ENCODE measurements at places on chromosomes 3 and 15.

GRCh38 chr3:143483214-143483613 lies 363.6 kb downstream of the CHST2 start:
- DNase-seq: no peak

- DNase-seq: no peak
These were observed 118.1 kb upstream of the SLC6A11 start for GRCh38 chr3:10697918-10698317.

- no peak for DNase-seq
These were observed 2.7 kb downstream of the RAB8B start for GRCh38 chr15:63191895-63192618.

GRCh38 chr3:197465996-197466549 lies 89.7 kb downstream of the BDH1 start:
- no peak for DNase-seq

DNA sequence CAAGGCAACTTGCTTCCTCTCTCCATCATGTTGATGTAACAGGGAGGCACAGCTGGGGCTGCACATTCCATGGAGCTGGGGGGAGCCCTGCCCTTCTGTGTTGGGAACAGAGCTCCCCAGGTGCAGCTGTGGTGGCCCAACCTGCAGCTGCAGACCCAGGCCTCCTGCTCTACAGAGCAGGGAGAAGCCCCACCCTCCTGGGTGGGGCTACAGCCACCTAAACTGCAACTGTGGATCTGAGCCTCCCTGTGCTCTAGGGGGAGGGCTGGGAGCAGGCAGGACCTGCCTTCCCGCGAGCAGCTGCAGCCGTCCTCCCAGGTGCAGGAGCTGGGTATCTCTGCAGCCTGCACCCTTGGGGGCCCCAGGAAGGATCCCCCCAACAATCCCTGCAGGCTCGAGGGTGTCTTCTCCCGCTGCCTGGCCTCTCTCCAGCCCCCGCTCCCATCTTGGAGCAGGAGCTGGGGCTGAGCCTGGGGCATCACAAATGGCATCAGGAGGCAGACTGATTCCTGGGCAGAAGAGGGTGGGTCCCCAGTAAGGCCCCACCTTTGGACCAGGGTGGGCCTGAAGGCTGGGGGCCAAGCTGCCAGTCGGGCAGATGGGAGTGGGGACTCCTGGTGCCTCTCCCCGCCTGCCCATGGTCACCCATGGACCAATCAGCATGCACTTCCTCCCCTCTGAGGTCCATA lies 7.4 kb downstream of the LRRC58 start:
- DNase-seq: no peak

- DNase-seq: no peak
These were observed 10.6 kb upstream of the DNAAF4 start for GRCh38 chr15:55518641-55519040.

- DNase-seq: no peak
These were observed 26.2 kb downstream of the POLR2M start for GRCh38 chr15:57732526-57733331.

GRCh38 chr3:1195947-1196346 lies 103.1 kb downstream of the CNTN6 start:
- DNase-seq: no peak

DNA sequence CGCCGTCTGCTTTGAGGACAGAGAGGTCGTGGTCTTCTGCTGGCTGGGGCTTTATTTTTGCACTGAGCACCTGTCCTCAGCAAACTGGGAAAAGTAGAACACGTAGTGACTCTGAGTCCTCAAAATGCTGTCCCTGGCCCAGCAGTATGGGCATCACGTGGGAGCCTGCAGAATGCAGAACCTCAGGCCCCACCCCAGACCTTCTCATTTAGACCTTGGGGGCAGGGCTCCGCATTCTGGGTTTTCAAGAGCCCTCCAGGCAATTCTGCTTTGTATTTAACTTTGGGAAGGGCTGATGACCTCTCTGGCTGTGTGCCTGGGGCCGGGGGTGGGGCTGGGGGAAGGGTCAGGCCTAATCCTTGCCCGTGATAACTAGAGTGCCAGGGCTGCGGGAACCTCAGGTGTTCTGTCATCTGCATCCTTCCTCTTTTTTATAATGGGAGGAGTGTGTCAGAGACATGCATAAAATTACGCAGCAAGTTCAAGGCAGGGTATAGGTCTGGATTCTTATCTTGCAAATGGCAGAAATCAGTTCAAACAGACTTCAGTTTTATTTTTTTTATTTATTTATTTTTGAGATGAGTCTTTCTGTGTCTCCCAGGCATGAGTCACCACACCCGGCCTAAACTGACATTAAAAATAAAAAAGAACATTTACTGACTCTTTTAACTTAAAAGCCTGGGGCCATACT lies 11.1 kb downstream of the SLC6A6 start:
- DNase-seq: no peak

GRCh38 chr15:43872416-43873020 lies 45.7 kb downstream of the WDR76 start:
- peak; percentile 41 for DNase-seq

GRCh38 chr3:107227091-107227490 lies 150.1 kb upstream of the CCDC54 start:
- no peak for DNase-seq

DNA sequence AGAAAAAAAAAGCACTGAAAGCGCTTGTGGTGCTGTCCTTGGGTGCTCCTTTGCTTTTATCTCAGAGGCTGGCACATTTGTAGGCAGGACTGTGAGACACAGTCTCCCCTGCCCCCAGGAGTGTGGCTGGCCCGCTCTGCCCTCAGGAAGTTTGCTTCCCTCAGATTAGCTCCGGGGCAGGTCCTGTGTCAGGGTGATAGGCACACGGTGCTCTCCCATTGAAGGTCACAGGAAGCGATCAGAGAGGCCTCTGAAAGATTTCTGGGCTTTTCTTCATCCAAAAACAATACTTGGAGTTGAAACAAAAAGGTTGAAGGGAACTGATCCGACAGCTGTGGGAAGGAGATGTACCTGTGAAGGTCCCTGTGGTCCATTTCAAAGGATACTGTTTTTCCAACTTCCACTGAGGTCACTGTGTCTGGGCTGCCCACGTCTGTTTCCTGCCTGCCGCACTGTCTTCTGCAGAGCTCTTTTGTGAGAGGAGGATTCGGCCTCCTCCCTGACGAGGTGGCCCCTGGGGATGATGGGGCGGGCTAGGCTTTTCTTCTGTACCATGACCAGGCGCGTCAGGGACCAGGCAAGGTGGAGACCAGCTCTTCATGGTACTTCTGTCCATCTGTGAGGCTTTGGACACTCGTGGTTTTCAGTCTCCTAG lies 330.5 kb upstream of the CTDSPL start:
- no peak for DNase-seq

DNA sequence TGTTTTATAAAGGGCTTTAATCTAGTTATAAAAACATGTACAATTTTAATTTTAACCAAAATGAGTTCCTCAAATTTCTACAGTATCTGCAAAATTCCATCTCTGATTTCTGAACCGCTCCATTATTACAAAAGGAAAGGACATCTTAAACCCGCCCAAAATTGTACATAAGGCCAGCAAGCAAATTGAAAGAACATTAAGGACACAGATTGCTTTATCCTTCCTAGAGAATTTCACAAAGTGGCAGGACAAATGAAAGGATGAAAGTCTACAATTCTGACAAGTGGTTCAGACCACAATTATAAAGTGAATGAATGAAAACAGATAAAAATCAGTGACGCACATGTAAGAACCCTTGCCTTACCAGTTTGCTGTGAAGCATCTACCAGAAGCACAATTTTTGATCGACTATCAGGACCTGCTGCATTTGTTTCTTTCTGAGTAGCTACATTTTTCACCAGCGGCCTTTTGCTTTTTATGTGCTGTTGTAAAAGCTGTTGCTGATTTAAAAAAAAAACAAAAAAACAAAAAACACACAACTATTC lies 13.6 kb downstream of the SECISBP2L start:
- no peak for DNase-seq

DNA sequence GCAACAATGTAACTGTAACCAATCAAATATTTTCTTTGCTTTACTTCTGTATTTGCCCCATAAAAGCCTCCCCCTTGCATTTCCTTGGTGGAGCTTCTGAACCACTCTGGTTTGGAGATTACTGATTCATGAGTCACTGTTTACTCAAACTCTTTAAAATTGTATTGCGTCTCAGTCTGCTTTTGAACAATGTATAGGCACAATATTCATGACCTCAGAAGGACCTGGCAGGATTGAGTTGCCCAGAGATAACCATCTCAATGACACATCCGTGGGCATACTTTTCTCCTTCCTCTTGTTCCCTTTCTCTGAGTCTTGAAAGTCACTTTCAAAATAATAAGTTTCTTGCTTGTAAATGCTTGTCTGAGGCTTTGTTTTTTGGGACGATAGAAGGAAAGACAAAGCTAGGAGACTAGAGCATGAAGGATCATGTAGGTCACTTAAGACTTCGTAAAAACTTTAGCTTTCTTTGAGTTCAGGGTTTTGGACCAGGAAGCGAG lies 57.1 kb upstream of the POU1F1 start:
- DNase-seq: no peak

- no peak for DNase-seq
These were observed 41.4 kb downstream of the SLC30A4 start for GRCh38 chr15:45481135-45481534.

DNA sequence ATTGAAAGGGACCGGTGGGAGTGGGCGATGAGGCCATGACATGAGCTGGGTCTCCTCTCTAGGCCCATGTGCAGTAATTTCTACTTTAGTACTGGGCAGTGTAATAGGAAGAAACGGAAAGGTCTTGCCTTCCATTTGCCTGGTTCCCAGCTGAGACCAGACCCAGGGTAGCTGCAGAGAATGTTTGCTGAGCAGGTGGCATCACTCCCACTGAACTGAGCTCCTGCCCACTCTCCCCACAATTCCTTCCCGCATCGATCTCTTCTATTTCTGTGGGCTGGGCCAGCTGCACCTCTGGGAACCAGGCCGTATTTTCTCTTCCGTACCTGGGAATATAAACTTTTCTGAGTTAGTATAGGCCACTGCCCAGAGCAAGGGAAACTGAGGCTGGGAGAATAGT lies 15.8 kb downstream of the ESYT3 start:
- no peak for DNase-seq

DNA sequence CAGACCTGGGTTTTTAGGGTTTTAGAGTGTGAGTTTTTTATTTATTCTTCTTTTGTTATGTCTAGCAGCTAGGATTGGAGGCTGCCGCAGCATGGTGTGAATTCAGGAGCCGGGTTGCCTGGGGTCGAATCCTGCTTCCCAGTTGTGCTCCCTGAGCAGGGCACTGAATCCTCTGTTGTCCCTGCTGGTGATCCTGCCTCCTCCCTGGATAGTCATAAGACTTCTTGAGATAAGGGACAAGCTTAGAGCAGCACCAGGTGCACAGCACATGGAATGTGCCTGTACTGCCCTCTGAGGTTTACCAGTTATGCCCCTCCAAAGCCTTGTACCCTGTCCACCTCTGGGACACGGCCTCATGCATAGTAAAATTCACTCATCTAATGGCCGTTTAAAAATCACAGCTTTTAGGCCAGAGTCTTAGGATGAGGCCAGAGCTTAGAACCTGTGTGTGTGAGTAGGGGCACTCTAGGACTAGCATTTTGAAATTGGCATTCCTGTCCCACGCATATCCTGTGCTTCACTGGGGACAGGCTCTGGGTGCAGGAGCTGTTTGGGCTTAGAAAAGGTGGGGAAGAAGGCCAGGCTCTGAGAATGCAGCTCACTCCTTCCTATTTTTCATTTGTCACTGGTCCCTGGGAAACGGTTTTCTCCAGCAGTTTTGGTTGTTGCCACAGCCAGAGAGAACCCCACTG lies 47.7 kb downstream of the CHCHD6 start:
- DNase-seq: no peak

DNA sequence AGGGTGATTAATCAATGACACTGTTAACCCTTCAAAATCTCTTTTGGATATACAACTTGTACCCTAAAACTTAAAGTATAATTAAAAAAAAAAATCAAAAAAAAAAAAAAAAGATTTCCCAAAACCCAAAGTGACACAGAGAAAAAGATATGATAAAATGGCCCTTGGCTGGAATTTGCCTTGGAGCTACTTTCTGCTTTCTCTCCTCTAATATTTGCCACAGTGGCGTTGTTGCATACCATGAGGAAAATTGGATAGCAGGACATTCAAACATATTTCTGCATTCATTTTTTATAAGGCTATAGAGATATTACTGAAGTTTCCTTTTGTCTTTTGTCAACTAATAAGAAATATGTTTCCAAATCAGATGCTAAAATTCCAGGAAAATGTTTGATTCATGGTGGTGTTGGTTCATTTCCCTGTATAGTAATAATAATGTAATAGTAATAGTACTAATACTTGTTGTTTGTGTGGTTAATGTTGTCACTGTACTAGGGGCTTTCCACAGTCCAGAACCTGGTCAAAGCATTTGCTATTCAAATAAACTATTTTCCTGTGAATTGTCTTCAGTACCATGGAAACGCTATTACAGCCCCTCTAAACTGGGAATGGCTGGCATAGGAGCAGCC lies 441.3 kb upstream of the THBS1 start:
- DNase-seq: no peak

GRCh38 chr3:17342119-17342518 lies 400.3 kb downstream of the TBC1D5 start:
- no peak for DNase-seq

- no peak for DNase-seq
These were observed 18.7 kb downstream of the ISG20 start for GRCh38 chr15:88657326-88658069.

GRCh38 chr15:85950101-85950500 lies 129.6 kb upstream of the AGBL1 start:
- DNase-seq: no peak

DNA sequence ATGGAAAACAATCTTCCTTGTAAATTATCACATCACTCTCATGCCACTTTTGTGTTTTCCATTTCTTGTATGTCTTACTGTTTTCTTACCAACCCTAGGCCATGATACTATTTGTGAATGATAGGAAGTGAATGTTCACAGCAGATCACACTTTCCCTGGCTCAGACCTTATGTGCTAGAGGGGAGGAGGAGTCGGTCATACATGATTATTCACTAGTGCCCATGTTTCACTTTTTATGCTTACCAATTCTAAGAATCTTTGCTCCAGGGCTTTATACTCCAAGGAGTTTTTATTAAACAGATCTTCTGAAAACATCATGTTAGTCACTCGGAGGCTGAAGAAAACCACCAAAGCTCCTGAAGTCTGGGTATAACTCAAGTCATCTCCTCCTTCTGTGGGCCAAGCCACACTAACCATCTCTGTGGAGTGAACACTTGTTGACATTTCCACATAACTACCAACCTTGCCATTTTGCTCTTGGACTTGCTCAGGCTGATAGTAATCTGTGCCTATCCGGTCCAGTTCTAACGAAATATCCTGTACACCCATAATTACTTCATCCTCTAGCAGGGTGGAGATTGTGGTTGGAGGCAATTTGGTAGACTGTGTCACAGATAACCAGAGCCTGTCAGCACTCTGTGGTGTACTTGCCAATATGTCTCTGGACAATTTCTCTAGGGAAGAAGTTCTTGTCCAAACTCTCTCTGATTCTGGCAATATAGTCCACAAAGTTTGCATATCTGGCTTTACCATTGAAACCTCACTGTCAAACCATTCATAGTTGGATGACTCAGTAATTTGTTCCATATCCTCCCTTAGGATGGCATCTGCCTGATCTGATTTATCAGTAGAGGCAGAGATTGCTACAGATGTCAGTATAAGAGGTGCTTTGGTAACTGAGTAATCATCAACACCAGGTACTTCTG lies 76.8 kb downstream of the IMPG2 start:
- DNase-seq: no peak
